Ammon's horn (tissue), 1 donor: ENCODE measurements at places on chromosomes 4 and X.
A peak's percentile ranks its signal among the peaks of the same experiment; 100 is the strongest.

GRCh38 chr4:38004062-38004461 is 43.9 kb downstream of the PTTG2 start:
- DNase-seq: no peak

- no peak for DNase-seq
Measured at GRCh38 chrX:111857534-111858060, 18.4 kb upstream of the TRPC5OS start.

GRCh38 chr4:165872461-165873297 is at the start of gene TLL1:
TLL1 (plus strand) TSS chr4:165873237; CDS start chr4:165873905, 668 bp downstream.
- DNase-seq: peak; percentile 47

- peak; percentile 19 for DNase-seq
Measured at GRCh38 chr4:123588631-123589241, 192.1 kb downstream of the SPRY1 start.
